ENCODE measurements at places on chromosomes 16 and 17.

DNA sequence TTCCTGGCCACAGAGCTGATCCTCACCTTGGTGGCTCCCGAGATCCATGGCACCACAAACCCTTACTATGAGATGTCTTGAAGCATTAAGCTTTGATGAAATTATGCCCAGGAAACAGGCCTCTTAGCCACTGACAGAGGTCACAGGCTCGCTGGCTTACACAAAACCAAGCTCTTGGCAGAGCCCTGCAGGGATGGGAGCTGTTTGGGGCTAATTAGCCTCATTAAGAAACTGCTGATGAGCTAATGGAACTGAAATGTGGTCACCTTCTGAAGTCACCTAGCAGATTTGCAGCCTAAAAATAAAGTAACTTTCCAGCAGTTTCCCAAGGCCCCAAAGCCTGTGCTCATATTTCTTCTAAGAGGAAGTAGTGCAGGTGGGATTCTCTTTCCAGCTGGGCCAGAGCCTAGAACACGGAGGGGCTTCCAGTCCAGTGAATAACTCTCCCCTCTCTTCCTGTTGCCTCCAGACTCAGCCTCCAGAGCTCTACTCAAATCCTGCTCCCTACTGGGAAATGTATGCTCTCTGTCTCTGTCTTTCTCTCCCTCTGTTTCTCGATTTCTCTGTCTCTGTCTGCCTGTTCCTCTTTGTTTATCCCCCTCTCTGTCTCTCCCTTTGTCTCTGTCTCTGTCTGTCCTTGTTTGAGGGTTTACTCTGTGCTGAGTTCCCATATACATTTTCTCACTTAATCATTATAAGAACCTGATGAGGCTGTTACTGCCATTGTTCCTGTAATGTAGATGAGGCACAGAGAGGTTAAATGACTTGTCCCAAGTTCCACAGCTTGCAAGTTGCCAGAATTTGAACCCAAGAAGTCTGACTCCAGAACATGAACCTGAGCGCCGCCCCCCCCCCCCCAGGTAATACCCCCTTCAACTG, 338.9 kb downstream of the CA10 start:
- H3K27ac ChIP-seq: no peak overlapping the region
- no peak overlapping the region for H3K4me3 ChIP-seq
- H3K27me3 ChIP-seq: peaks cover 15% of the 10 kb centered on the region
- H3K4me1 ChIP-seq: no peaks in the 10 kb centered on the region

GRCh38 chr17:70447588-70447987, 278.3 kb downstream of the KCNJ2 start:
- H3K36me3 ChIP-seq: no peaks in the 10 kb centered on the region
- H3K4me1 ChIP-seq: no peaks in the 10 kb centered on the region
- H3K27ac ChIP-seq: no peak overlapping the region
- H3K27me3 ChIP-seq: no peaks in the 10 kb centered on the region
- no peak for DNase-seq

GRCh38 chr17:81049372-81049911, 14.5 kb downstream of the BAIAP2 start:
- H3K4me1 ChIP-seq: peaks cover 5% of the 10 kb centered on the region
- H3K36me3 ChIP-seq: no peaks in the 10 kb centered on the region
- DNase-seq: no peak
- peak overlapping the region; percentile 70 for H3K4me3 ChIP-seq
- H3K27me3 ChIP-seq: no peaks in the 10 kb centered on the region

- no peaks in the 10 kb centered on the region for H3K27me3 ChIP-seq
- H3K4me3 ChIP-seq: no peak overlapping the region
- H3K27ac ChIP-seq: no peak overlapping the region
- H3K36me3 ChIP-seq: peaks cover 1% of the 10 kb centered on the region
- DNase-seq: peak; percentile 32
Measured at GRCh38 chr17:78351449-78352006, 8.3 kb downstream of the SOCS3 start.

GRCh38 chr16:87582966-87583325, 19.4 kb upstream of the JPH3 start:
- no peak overlapping the region for H3K27ac ChIP-seq
- peaks cover 6% of the 10 kb centered on the region for H3K4me1 ChIP-seq

GRCh38 chr16:57565461-57565860, 23.0 kb downstream of the ADGRG5 start:
- no peaks in the 10 kb centered on the region for H3K27me3 ChIP-seq
- H3K4me1 ChIP-seq: peaks cover 55% of the 10 kb centered on the region
- peak overlapping the region; percentile 57 for H3K27ac ChIP-seq
- no peak overlapping the region for H3K4me3 ChIP-seq
- H3K36me3 ChIP-seq: peaks cover 37% of the 10 kb centered on the region

- DNase-seq: no peak
- H3K27ac ChIP-seq: no peak overlapping the region
- H3K4me3 ChIP-seq: no peak overlapping the region
- H3K36me3 ChIP-seq: no peaks in the 10 kb centered on the region
Measured at GRCh38 chr17:56678249-56679114, 85.0 kb downstream of the NOG start.

DNA sequence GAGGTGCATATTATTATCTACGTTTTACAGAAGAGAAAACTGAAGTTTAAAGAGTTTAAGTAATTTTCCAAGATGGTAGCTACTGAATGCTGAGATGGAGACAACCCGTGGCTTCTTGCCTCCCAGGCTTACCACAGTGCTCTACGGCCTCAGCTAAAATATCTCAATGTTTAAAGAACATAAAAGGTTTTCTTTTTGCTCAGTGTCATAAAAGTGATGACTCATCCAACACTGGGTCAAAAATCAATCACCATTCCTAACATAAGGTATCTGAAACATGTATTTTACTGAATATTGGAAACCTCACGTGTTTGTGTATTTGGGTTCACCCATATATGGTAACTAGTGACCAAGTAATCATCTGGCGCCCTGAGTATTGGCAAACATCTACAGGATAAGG, 18.4 kb downstream of the ABCA9 start:
- peaks cover 6% of the 10 kb centered on the region for H3K27me3 ChIP-seq
- no peak overlapping the region for H3K4me3 ChIP-seq
- no peak overlapping the region for H3K27ac ChIP-seq
- peaks cover 2% of the 10 kb centered on the region for H3K36me3 ChIP-seq
- DNase-seq: no peak

- no peaks in the 10 kb centered on the region for H3K4me1 ChIP-seq
- peaks cover 23% of the 10 kb centered on the region for H3K36me3 ChIP-seq
- DNase-seq: no peak
- no peak overlapping the region for H3K4me3 ChIP-seq
- no peaks in the 10 kb centered on the region for H3K27me3 ChIP-seq
Measured at GRCh38 chr17:8482546-8482945, 46.9 kb downstream of the NDEL1 start.

- peaks cover 30% of the 10 kb centered on the region for H3K36me3 ChIP-seq
- no peaks in the 10 kb centered on the region for H3K27me3 ChIP-seq
- peak overlapping the region; percentile 88 for H3K27ac ChIP-seq
- H3K4me1 ChIP-seq: peaks cover 33% of the 10 kb centered on the region
Measured at GRCh38 chr17:81513753-81514488, 1.3 kb upstream of the ACTG1 start.

DNA sequence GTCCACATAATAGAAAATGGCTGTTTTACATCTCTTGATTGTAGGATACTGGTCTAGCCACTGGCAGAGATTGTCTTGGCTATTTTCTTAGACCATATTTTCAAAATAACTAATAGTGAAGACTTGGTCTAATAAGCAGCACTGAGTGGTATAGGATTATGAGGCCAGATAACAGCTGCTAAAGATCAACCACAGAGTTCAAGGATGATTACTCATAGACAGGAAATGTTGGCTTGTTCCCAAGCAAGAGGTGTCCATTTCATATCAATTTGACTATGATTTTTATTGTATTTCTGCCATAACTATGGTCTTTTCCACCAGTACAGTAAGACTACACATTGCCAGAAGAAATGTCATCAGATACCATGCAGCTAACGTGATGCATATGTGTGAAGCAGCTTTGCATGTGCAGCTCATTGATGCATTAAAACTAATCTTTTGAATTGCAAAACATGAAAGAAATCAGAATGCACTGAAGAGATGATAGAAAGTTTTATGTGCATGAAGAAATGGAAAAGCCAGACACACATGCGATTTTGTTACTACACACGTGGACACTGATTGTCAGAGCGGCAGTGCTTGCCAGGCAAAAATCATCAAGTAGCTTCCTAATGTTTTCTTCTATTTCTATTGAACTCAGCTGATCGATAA, 693.3 kb downstream of the CDH11 start:
- no peak overlapping the region for H3K4me3 ChIP-seq
- no peaks in the 10 kb centered on the region for H3K4me1 ChIP-seq

GRCh38 chr16:86565644-86566511, 751 bp upstream of the FOXC2 start:
- no peaks in the 10 kb centered on the region for H3K36me3 ChIP-seq
- no peak overlapping the region for H3K4me3 ChIP-seq
- H3K4me1 ChIP-seq: no peaks in the 10 kb centered on the region
- peaks cover 54% of the 10 kb centered on the region for H3K27me3 ChIP-seq
